ENCODE measurements at places on chromosomes 1 and 21. TPM values are rescaled to one million over a fixed set of nuclear protein-coding genes. Genes with fewer than 3 reads are reported as not detected.

The FALEC gene
- not detected for total RNA-seq

The SH2D1B gene
- not detected for total RNA-seq

The RYR2 gene
- 0.05 TPM for total RNA-seq

The TEDDM1 gene
- total RNA-seq = not detected

The FAM72C gene
- 19.8 TPM for total RNA-seq

DNA sequence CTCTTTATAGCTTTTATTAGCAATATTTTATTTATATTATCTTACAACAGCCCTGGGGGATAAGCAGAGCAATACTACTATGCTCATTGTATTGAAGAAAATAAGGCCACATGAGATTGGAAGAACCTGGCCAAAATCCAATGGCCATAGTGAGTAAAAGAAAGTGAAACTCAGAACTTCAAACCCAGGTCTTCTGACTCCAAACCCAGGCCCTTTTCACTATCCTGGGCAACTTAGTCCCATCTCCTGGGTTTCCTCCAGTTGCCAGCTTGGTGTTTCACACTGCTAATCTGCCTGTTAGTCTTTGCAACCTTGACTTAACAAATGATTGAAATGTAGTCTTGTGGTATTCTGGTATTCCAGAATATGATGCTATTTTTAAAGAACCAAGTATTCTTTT is 22.4 kb upstream of the EXO1 start:
- no peak for DNase-seq

DNA sequence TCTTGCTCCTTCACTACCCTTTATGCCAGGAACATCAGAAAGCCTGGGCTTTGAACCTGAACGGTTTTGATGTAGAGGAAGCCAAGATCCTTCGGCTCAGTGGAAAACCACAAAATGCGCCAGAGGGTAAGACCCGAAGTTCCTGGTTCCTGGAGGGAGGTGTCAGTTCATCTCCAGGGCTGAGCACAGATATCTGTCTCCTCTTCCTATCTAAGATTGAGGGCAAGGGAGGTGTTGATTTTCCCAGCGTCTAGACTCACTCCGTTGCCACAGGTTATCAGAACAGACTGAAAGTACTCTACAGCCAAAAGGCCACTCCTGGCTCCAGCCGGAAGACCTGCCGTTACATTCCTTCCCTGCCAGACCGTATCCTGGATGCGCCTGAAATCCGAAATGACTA is 915 bp downstream of the CDC20 start:
- DNase-seq = no peak

DNA sequence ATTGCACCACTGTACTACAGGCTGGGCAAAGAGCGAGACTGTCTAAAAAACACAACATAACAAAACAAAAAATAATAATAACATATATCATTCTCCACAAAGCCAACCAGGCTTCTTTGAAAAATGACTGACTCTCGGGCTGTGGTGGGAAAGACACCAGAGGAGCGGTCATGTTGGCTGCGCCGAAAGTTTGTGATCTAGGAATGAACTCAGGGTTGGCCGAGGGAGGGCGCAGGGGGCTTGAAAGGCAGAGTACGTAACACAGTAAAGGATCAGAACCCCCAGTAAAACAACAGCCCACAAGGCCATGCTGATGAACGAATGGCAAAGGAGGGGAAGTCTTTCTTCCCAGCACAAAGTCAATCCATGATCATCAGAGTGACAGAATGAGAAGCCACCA is 4.7 kb downstream of the SLC35E2B start:
- DNase-seq = no peak

- DNase-seq = no peak
Measured at GRCh38 chr1:39063191-39063590, 37.0 kb downstream of the NDUFS5 start.

GRCh38 chr1:109621379-109622136 is 1.9 kb downstream of the AMPD2 start:
- DNase-seq = no peak

GRCh38 chr21:45326891-45327440 is 39.3 kb upstream of the POFUT2 start:
- DNase-seq = no peak

The ZNF593OS gene
- not detected for total RNA-seq

DNA sequence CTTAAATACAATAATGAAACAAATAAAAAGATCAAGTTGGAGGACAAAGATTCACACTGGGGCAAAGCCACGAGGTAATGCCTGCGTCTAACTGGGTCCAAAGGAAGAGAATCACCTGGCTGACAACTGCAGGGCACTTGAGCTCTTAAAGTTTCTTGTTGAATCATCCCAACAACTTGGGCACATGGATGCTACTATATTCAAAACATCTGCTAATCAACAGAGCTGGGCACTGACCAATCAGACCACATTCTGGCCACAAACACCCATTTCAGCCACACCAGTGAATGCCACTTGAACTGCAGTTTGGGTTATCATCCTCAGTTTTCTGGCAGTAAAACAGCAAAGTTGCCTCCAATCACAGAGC is 51.0 kb downstream of the ABCA4 start:
- no peak for DNase-seq

GRCh38 chr1:31923901-31924535 is 14.2 kb downstream of the PTP4A2 start:
- no peak for DNase-seq

GRCh38 chr1:98704474-98704873 is 43.0 kb downstream of the SNX7 start:
- no peak for DNase-seq

The C1orf226 gene
- not detected for total RNA-seq

GRCh38 chr1:52102336-52103013 is 39.4 kb upstream of the ZFYVE9 start:
- no peak for DNase-seq

The LEFTY2 gene
- total RNA-seq = not detected

The ETV3 gene
- 51.1 TPM for total RNA-seq

GRCh38 chr1:10901091-10901890 is 104.8 kb upstream of the CASZ1 start:
- no peak for DNase-seq

DNA sequence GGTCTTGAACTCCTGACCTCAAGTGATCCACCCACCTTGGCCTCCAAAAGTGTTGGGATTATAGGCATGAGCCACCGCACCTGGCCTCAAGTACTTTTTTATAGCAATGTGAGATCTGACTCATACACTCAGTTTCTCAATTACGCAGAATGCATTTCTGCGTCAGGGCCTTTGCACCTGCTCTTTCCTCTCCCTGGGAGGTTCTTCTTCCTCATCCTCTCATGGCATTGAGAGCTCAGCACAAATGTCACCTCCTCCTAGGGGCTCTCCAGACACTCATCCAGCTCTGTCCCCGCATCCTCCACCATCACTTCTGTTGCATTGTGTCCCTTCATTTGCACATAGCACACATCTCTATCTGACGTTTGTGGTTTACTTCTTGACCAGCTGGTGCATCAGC is 418.8 kb downstream of the PTPRU start:
- DNase-seq = peak; percentile 4

GRCh38 chr1:157170677-157171515 is 32.7 kb upstream of the ETV3 start:
- DNase-seq = peak; percentile 56

The GUK1 gene
- 280 TPM for total RNA-seq

DNA sequence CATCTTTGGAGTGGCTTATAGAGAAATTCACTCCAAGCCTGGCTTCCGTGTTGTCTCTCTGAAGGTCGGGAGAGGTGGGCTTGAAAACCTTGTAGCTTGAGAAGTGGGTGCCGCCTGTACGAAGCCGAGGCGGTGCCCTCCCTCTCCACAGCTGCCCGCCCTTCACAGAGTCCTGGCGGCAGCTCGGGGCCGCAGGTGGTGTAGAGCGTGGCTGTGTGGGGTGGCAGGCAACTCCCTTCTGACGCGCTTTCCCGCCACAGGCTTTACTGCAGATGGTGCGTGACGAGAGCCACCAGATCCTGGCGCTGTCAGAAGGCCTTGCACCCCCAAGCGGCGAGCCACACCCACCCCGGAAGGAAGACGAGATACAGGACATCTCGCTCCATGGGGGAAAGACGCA is 33.1 kb upstream of the DIP2A start:
- DNase-seq = peak; percentile 64

DNA sequence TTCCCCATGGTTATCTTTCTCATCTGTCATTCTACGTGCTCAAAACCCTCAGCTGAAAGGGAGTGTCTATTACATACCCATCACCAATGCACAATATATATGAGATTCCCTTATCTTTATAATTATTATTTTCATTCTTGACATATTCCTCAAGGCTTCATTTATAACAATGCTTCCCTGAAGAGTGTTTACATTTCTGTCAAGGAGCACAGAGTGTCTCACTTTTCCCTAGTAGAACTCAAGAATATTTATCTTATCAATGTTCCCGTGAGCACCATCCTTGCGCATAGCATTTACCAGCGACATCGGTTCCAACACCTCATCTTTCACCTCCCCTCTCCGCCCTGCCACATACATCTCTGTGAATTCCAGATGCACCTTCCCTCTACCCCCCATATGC is 250.6 kb downstream of the PLA2G4A start:
- no peak for DNase-seq

The EPHA10 gene
- not detected for total RNA-seq

DNA sequence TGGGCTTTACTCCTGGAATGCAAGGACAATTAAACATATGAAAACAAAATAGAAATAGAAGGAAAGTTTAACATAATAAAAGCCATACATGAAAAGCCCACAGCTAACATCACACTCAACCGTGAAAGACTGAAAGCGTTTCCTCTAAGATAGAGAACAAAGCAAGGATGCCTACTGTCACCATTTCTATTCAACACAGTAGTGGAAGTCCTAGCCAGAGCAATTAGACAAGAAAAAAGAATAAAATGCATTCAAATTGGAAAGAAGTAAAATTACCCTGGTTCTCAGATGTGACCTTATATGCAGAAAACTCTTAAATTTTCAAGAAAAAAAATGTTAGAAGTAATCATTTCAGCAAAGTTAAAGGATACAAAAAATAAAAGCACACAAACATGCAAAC is 34.0 kb downstream of the ZNF644 start:
- DNase-seq = no peak

The CFHR3 gene
- not detected for total RNA-seq

- no peak for DNase-seq
Measured at GRCh38 chr21:14878971-14879370, 185.8 kb downstream of the NRIP1 start.

DNA sequence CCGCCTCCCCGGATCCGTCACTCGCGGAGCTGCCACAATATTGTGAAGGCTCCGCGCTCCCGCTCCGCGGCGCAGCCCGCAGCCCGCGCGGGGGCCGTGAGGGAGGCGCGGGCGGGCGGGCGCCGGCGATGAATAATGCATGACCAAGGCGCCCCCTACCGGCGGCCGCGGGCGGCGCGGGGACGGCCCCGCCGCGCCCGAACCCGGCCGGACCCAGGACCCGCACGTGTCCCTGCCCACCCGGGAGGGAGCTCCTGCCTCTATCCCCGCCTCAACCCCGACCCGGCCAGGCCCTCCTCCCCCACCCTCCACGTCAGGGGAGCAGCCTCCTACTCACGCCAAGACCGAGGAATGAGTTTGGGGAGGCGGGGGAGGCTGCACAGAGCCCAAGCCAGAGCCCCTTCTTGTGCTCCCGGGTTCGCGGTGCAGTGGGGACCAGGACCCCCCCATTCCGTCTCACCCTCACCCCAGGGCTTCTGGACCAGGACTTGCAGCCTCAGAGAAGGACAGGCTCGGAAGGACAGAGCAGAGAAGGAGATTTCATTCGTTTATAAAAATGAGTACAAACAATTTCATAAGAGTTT is 70.8 kb upstream of the CASZ1 start:
- peak; percentile 62 for DNase-seq

DNA sequence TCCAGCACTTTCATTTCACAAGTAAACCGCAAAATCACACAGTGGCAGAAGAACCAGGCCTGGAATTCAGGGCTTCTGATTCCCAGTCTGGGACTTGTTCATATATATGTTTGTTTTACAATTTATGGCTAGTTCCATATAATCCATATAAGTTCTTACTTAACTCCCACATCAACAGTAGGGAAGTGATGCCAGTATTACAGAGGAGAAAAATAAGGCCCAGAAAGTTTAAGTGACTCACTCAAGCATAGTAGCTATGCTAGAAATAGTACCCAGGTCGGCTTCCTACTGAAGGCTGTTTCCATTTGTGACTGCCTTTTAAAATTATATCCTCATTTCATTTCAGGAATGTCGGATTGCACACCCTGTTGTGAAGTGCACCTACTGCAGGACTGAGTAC is 1.4 kb downstream of the FAM76A start:
- DNase-seq = no peak

- DNase-seq = no peak
Measured at GRCh38 chr21:39159342-39160063, 23.7 kb downstream of the PSMG1 start.

The CLIC6 gene
- not detected for total RNA-seq

- DNase-seq = no peak
Measured at GRCh38 chr1:41661428-41662060, 177.1 kb upstream of the EDN2 start.

DNA sequence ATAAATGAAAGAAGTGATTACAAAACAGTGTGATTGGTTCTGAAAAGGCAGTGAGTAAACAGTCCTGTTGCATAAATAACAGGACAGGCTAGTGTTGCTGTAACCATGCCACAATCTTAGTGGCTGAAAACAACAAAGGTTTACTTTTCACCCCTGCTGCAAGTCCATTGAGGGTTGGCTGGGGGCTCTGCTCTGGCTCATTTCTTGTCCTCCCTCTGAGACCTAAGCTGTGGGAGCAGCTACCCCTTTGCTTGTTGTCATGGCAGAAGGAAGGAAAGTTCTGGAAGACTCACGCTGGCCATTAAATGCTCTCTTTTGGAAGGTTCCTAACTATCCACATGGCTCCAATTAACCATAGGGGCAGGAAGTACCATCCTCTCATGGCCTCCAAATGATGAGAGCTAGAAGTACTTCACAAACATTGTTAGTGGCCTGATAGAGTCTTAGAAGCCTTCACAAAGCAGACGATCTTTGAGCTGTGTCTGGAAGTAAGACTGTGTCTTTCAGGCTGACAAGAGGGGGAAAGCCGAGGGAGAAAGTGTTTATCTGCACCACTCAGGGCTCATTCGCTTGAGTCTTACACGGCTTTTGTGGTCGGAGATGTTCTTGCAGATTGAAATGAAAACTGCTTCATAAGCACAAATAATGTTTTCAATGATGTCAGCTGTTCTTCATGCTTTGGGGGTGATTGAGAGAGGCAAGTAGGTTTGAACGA is 11.9 kb downstream of the RCSD1 start:
- no peak for DNase-seq

- peak; percentile 35 for DNase-seq
Measured at GRCh38 chr1:33130297-33130696, 49.3 kb downstream of the AZIN2 start.

GRCh38 chr1:41535276-41535675 is 50.8 kb upstream of the EDN2 start:
- DNase-seq = no peak

- no peak for DNase-seq
Measured at GRCh38 chr1:204073837-204074273, 940 bp downstream of the SOX13 start.

The DDR2 gene
- 0.15 TPM for total RNA-seq

DNA sequence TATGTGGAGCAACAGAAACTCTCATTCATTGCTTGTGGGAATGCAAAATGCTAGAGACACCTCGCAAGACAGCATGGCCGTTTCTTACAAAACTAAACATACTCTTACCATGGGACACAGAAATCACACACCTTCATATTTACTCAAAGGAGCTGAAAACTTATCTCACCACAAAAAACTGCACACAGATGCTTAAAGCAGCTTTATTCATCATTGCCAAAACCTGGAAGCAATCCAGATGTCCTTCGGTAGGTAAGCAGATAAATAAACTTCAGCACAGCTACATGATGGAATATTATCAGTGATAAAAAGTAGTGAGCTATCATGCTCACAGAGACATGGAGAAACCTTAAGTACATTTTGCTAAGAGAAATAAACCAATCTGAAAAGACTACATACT is 124.3 kb downstream of the RERE start:
- DNase-seq = no peak

GRCh38 chr1:115654125-115654524 is 12.4 kb downstream of the VANGL1 start:
- DNase-seq = no peak

Data from activated CD4-positive, alpha-beta memory T cell treated with anti-CD3 and anti-CD28 coated beads, Interleukin-2, amount 10 ng/mL, durations not matched to agents 7 days and 5 days (primary cell).